CD4-positive, alpha-beta T cell treated with Interferon alpha-2 for 1 hour (primary cell): ENCODE measurements at places on chromosomes 7 and 10.

GRCh38 chr7:29017713-29018112, 59.6 kb upstream of the TRIL start:
- no peak for DNase-seq

GRCh38 chr7:15358112-15358511, 203.7 kb downstream of the AGMO start:
- no peak for DNase-seq

GRCh38 chr7:516606-517456, 2.8 kb downstream of the PDGFA start:
- no peak for DNase-seq

GRCh38 chr10:97280783-97281182, 11.7 kb downstream of the ARHGAP19 start:
- no peak for DNase-seq

GRCh38 chr10:16674147-16674703, 143.0 kb downstream of the RSU1 start:
- DNase-seq, result no peak

GRCh38 chr10:24415455-24416125, 206.7 kb downstream of the KIAA1217 start:
- no peak for DNase-seq

GRCh38 chr7:120475994-120476393, 203.0 kb downstream of the KCND2 start:
- no peak for DNase-seq

GRCh38 chr7:107501593-107501992, 31.7 kb downstream of the GPR22 start:
- no peak for DNase-seq

DNA sequence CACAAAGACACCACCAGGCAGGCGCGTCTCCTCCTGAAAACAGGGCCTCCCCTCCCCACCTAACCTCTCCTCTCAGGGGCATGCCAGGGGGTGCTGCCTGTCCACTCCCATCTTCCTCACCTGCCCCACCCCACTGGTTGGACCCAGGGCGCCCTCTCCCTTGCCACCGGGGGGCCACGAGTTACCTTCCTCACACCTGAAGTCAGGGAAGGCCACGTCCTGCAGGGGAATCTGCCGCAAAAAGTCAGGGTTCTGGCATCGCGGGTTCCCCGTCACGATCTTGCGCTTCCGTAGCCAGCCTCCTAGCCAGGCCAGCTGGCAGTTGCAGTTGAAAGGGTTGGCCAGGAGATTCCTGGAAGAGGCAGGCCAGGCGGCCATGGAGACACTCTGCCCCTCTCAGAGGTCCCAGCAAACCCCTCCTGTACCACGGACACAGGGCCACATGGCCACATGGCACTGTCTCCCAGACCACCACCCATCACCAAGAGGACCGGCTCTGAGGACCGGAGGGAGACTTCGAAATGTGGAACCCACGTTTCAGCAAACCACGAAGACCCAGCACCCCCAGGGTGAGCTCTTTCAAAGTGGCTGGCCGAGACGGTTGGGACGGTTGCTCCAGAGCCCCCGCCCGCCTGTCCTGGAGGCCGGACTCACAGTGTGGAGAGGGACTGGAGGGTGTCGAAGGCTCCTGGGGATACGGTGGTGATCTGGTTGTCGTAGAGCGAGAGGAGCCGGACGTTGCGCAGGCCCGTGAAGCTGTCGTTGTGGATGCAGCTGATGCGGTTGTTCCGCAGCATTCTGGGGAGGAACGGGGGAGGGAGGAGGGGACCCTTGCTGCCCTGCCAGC, 142.8 kb downstream of the SLIT1 start:
- DNase-seq, result no peak

DNA sequence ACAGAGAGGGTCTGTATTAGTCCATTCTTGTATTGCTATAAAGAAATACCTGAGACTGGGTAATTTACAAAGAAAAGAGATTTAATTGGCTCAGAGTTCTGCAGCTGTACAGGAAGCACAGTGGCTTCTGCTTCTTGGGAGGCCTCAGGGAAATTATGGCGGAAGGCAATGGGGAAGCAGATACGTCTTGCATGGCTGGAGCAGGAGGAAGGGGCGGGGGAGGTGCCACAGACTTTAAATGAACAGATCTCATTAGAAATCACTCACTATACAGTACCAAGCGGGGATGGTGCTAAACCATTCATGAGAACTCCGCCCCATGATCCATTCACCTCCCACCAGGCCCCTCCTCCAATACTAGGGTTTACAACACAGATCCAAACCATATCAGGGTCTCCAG, 3.7 kb upstream of the CALU start:
- peak; percentile 54 for DNase-seq

GRCh38 chr7:131878777-131879176, 322.3 kb upstream of the PODXL start:
- no peak for DNase-seq

GRCh38 chr10:35316218-35316967, 19.9 kb upstream of the CCNY start:
- DNase-seq, result no peak

- DNase-seq, result no peak
Measured at GRCh38 chr10:4850397-4850796, 24.4 kb downstream of the AKR1E2 start.

GRCh38 chr7:33109758-33110238, 594 bp upstream of the RP9 start:
- DNase-seq, result peak; percentile 9

- no peak for DNase-seq
Measured at GRCh38 chr10:71984809-71985388, 20.7 kb downstream of the CHST3 start.

- DNase-seq, result no peak
Measured at GRCh38 chr7:21011153-21011552, 224.5 kb upstream of the SP8 start.

DNA sequence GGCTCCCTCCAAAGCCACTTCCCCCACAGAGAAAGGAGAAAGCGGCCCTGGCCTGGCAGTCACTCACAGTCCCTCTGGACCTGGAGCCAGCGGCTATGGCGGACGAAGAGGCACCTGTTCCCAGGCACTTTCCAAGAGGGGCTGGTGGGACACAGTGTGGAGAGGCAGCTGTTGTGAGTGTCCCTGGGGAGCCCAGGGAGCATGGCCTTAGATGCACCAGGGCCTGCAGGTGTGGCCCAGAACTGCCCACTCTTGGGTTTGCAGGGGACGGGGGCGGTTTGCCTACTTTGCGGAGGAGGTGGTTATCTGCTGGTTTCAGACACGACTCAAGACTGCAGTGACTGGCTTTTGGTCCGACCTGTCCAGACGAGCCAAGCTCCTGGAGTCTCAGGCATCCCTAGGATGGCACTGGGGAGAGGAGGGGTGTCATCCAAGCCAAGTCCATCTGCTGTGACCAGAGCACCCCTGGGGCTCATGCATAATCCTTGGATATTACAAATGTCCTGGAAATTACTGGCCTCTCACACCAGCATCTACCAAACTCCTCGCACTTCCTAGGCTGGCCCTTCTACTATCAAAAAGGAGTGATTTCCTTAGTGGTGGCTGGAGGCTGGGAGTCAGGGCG, 18.4 kb downstream of the CTBP2 start:
- no peak for DNase-seq

DNA sequence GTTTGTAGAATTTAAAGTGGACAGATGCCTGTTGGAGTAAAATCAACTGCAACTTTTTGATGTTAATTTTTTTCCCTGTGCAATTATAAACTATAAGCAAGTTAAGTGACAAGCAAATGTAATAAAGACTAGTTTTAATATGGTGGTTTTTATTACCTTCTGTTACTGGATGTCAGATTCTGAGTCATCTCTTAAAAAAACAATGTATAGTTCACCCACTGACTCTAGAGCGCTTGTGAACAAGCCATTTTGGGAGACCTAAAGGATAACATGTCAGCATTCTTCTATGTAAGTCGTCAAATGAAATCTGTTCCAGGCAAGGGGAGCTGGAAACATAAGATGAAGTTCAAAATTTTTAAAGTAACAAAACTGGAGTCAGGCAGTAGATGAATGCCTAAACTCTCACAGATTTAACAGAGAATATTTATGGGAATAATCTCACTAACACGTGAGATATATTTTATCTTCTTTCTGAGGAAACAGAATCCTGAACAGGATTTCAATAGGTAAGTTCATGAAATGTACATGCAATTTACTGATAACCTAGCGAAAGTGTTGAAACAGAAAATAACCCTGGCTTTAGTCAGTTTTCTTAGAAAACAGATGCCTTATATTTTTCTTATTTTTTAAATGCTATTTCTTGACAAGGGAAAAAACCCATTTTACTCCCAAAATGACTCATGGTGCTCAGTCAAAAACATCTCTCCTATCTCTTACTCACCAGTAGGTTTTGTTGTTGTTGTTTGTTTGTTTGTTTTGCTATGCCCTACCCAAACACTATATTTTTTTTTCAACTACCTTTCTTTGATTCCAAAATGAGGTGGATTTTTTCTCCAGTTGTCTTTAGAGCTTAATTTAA, 91.7 kb downstream of the SLC39A12 start:
- DNase-seq, result no peak

- DNase-seq, result no peak
Measured at GRCh38 chr10:95229724-95230627, 35.9 kb downstream of the ACSM6 start.
